Bronchial epithelial cell (primary cell): ENCODE measurements at places on chromosomes 11 and 22.

- DNase-seq = no peak
Observed at GRCh38 chr11:126232683-126233082, 21.1 kb downstream of the FAM118B start.

DNA sequence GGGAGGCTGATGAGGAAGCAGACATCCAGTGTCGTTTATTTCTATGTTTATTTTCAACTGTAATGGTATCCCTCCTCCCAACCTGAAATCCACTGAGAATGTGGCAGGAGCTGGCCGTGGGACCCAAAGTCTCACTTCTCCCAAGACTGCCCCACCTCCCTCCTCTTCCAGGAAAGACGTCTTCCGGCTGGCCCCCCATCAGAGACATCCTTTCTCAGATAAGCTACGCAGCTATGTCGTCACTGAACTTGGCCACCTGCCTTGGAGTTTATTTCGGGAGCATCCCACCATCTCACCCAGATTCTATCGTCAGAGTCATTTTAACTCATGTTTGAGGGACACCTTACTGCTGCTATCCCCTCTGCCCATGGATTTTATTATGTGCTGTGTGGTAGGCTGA is 13.9 kb downstream of the TMEM184B start:
- DNase-seq = no peak

DNA sequence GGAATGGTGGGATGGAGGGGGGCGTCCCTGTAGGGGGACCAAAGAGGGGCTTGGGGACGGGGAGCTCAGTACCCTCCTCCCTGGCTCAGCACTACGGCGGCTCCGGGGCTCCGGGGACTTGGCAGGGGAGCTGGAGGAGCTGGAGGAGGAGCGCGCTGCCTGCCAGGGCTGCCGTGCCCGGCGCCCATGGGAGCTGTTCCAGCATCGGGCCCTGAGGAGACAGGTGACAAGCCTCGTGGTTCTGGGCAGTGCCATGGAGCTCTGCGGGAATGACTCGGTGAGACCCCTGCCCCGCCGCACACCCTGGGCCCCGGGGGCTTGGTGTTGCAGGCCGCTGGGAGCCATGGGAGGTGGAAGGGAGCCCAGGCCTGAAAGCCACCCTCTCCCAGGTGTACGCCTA is 11.8 kb upstream of the MIF start:
- DNase-seq = no peak

- peak; percentile 67 for DNase-seq
Observed at GRCh38 chr11:45089251-45089650, 57.2 kb upstream of the PRDM11 start.

- DNase-seq = peak; percentile 28
Observed at GRCh38 chr11:126317756-126318573, 14.1 kb downstream of the DCPS start.

GRCh38 chr22:48660104-48660789 is 1167.4 kb downstream of the BRD1 start:
- no peak for DNase-seq

GRCh38 chr11:129023968-129024676 is 81.5 kb upstream of the TP53AIP1 start:
- peak; percentile 94 for DNase-seq

- DNase-seq = no peak
Observed at GRCh38 chr11:102318469-102318868, 1.2 kb downstream of the BIRC3 start.

DNA sequence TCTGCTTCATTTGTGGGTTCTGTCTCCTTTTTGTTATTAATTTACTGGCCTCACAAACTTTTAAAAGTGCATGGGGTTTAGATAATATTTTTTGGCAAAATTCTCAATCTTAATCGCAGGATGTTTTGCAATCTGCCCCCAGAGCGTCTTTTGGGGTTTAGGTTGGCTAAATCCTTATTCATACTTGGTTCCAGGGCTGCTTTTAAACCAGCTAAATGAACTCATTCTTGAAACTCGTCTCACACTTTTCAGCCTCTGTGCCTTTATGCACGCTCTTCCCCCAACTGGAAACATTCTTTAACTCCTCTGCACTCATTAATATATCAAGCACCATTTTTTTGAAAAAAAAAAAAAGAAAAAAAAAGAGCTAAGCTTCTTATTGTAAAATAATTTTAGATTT is 131.7 kb downstream of the KIF18A start:
- no peak for DNase-seq

DNA sequence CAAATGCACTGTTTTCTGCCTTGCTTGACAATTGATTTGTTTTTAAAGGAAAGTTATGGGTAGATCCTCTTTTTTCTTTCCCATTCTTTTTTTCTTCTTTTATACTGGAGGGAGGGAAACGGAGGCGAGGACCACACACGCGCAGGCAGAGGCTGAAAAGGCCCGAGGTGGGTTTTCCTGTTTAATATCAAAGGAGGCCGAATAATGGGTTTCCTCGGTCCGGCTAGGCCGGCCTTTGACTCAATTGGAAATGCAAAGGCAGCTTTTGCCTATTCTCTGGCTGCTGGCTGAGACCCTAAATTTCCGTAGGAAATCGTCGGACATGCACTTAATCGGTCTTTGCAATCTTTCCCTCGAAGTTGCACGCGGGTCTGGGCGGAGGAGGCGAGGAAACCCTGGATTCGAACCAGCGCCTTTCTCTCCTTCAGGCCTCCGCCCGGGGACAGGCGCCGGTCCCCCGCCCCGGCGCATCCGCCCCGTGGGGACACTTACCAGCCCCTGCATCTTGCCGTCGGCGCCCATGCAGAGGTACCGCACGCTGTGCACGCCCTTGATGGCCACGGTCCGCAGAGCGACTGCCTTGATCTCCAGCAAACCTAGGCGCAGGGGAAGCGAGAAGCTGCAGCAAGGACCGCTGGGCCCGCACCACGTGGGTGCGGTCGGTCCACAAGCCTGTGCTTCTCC is 911 bp downstream of the FGF19 start:
- DNase-seq = no peak

- DNase-seq = peak; percentile 42
Observed at GRCh38 chr11:35289821-35290220, 129.5 kb downstream of the SLC1A2 start.

GRCh38 chr11:120842195-120842594 is 181.7 kb upstream of the TBCEL start:
- no peak for DNase-seq

DNA sequence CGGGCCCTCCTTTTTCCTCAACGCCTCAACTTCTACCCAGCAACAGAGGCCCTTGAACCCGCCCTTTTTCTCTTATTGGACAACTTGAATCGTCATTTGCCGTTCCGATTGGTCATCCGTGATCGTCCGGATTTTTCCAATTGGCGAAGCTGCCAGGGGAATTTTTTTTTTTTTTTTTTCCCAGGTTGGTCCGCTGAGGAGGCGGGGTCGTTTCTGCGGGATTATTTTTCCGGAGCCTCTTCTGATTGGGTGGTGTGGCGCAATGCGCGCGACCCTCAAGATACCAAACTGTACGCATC is 465 bp upstream of the TTC9C start:
- peak; percentile 94 for DNase-seq

DNA sequence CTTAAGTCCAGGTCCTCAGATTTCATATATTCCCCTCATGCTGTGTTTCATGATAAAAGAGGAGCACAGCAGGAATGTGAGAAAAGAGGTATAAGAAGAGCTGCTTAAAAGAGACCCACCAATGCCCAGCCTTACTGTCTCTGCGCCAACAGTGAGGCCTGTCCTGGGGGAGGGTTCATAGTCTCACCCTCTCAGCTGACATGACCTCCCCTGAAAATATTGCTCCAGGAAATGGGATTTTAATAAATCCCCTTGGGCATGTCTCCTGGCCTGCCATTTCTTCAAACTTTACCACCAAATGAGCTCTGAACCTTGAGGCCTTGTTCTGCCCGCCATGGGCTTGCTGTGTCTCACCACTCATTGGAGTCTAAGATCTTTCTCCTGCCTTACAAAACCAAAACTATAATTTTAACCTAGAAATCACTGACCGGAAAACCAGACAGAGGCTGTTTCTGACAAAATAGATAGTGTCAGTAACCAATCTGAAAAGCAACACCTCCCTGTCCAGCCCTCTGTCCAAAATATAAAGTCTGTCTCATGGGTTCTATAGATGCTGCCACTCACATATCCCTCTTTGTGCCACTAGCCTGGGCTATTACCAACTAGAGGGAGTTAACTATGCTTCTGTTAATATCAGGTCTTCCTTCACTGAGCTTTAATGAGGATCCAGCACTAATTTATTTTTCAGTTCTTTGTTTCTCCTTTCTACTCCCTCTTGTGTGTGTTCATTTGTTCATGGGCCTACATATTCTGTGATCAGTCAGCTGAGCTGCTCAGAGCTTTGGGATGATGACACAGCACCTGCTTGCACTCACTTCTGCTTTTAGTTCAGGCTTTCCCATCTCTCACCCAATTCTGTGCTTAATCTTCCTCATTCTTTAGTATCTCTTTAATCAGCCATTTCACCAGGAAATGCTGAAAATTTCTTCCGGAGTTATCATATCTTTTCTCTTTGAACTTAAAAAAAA is at the start of gene OR2AG2:
Gene OR2AG2 (minus strand): TSS at position 51 of the 968 bp plus-strand sequence. CDS start 3,019 bp downstream, outside the sequence.
- no peak for DNase-seq

- DNase-seq = peak; percentile 99
Observed at GRCh38 chr22:36329254-36330078, 58.3 kb downstream of the MYH9 start.

DNA sequence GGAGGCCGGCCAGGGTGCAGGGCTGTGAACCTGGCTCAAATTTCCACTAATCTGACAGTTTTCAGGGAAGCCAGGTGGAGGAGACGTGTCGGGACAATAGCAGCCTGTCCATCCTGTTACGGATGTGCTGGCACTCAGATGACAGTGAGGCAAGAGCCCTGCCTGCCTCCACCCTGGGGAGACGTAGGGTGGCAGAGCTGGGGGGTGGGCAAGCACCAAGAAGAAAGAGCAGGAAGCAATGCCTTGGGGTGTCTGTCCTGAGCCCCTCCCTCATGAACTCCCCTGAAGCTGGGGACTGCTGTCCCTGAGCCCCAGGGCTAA is 10.0 kb upstream of the TRIM29 start:
- peak; percentile 42 for DNase-seq

GRCh38 chr11:75013051-75013450 is 24.3 kb downstream of the NEU3 start:
- peak; percentile 40 for DNase-seq

- DNase-seq = peak; percentile 97
Observed at GRCh38 chr11:64969209-64969608, 2.7 kb downstream of the MAJIN start.

- no peak for DNase-seq
Observed at GRCh38 chr11:19316434-19316833, 75.7 kb upstream of the E2F8 start.

DNA sequence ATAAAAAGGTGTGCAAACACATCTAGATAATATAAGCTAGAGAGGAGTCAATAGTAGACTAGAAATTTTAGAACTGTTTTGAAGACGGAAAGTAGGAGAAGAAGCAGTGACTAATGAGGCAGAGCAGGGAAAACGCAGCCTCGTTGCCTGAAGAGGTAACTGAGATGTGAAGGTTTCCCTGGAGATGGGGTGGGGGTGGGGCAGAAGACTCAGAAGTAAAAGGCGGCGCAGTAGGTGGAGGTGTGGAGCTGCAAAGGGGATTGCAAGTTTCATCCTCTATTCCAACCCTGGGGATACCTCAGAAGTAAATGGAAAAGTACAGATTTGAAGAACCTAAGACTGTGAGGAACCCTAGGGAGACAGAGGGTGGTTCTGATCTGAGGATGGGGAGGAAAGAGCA is 109.5 kb downstream of the TMPRSS5 start:
- no peak for DNase-seq

- DNase-seq = no peak
Observed at GRCh38 chr11:92846491-92847125, 122.8 kb upstream of the MTNR1B start.

- DNase-seq = no peak
Observed at GRCh38 chr22:46551321-46551720, 13.9 kb upstream of the CELSR1 start.

DNA sequence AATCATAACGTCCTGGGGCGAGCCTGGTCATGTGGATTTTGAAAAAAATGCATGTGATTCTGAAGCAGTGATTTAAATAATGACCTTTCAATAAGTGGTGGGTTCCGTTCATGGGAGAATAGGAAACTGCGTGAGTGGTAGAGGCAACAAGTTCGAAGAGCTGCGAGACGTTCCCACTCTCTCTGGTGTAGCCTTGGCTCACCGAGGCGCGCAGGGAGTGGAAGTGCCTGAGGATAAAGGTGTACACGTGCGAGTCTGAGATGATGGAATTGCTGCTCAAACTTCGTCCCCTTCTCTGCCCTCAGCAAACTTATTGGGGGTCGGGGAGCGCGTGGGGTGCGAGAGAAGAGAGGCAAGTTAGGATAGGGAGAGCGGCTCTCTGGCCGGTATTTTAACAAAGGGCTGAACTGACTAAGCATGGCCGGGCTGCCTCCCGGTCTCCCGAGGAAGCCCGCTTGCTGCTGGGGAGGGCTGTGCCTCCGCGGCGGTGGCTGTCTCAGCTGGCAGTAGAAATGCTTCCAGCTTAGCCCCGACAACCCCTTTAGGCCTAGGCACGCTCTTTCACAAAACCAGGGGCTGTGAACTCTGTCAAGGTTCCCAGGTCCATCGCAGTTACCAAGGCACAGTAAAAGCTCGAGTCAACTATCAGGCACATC is 875 bp upstream of the STT3A start:
- DNase-seq = peak; percentile 68

- peak; percentile 53 for DNase-seq
Observed at GRCh38 chr11:69044111-69045013, 4.4 kb upstream of the TPCN2 start.

DNA sequence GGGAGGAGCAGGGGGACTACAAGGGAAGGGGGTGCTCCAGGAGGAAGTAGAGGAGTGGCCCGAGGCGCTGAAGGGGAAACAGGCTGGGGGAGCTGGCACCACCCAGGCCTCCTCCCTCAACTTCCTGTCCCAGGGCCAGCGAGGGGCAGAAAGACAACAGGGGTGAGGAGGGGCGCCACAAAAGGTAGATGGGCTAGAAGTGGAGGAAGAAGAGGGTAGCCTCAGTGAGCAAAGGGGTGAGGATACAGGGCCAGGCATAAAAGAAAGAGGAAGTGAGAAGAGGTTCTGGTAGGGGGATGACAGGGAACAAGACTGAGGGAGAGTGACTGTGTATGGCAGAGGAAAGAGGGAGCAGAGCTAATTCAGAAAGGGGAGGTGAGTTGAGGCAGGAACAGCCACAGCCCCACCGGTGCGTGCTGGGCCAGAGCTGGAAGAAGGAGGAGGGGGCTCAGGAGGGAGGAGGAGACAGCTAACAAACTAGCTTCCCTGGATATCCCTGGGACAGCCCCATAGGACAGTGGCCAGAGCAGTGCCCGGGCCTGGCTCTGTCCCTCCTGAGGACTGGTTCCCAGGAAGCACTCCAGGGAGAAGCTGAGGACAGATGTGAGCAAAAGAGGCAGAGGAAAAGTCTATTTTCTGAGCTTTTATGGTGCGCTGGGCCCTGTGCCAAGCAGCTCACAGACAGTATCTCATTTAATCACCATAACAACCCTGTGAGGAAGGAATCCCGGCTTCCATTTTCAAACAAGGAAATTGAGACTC is 8.5 kb downstream of the DCHS1 start:
- DNase-seq = no peak

DNA sequence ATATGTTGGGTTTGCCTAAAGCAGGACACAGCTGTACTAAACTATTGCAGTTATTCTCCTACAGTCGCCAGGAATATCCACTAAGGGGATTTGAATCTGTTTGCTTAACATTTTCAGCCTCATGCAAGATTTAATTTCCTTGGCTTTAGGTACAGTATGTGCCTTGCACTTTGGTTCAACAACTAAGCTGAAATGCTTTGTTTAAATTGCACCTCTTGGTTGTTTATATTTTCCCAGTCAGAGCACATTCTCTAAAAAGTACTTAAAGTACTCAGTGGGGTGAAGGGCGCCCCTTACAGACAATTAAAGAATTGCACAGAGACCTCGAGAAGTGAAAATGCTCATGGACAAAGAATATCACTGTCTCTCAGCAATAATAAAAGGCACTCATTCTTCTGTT is 107.8 kb upstream of the MTNR1B start:
- no peak for DNase-seq
